ENCODE measurements at places on chromosomes 12 and 14.

- peak; percentile 43 for DNase-seq
Measured at GRCh38 chr14:50531595-50532501, 521 bp downstream of the MAP4K5 start.

DNA sequence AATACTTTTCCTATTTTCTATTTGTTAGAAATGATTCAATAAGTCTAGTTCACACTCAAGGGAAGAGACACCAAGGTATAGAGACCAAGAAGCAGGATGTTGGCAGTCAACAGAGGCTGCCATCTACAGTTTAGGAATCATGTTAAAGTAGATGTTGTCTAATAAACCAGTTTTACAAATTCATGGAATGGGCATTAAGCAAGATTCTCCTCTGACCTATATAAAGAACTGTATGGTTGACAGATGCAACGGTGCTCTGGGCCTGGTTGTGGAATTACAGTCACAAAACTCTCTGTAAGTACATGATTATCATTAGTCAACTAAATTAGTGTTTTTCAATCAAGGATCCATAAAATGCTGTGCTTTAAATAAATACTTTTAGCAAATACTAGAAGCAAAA is 475.1 kb downstream of the NAV3 start:
- no peak for DNase-seq

DNA sequence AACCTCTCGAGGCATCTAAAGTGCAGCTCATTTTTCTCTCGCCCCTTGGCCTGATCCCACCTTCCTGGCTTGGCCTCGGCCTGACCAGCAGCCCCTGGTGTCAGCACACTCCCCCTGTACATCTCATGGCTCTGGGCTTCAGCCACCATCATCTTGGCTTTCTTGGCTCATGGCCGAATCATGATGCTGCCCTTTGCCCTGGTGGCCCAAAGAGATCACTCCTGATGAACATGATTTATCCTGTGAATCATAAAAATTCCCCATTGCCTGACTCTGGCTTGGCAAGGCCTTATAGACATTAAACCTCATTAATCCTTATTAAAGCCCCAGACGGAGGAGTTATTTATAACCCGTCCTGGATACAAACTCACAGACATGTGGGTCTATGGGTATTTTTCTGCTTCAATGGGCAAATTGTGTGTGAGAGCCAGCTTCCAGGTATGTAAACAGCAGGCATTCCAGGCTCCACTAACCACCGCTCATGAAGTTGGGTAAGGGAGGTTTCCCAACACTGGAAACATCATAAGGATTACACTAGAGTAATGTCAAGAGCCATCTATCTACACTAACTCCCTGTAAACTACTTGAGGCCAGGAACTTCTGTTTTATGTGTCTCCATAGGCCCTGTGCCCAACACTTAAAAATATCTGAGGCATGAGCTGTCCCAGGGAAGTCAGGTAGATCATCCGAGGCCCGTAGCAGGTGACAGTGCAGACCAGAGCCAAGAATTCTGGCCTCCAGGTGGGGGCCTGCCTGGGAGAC is 171.2 kb downstream of the TTC8 start:
- peak; percentile 38 for DNase-seq

- no peak for DNase-seq
Measured at GRCh38 chr14:54785778-54786770, 116.6 kb downstream of the GCH1 start.

GRCh38 chr14:51607711-51608110 is 44.0 kb upstream of the FRMD6 start:
- DNase-seq: peak; percentile 99

- DNase-seq: peak; percentile 52
Measured at GRCh38 chr14:51701951-51702350, 50.2 kb downstream of the FRMD6 start.
